ENCODE measurements at places on chromosomes 5 and 9. TPM values are rescaled to one million over a fixed set of nuclear protein-coding genes. Genes with fewer than 3 reads are reported as not detected.

- DNase-seq: no peak
- no peaks in the 10 kb centered on the region for H3K27me3 ChIP-seq
- no peak overlapping the region for H3K4me3 ChIP-seq
- H3K27ac ChIP-seq: no peak overlapping the region
- H3K4me1 ChIP-seq: peaks cover 9% of the 10 kb centered on the region
Measured at GRCh38 chr5:6763191-6763590, 50.0 kb downstream of the TENT4A start.

The RNF208 gene
- total RNA-seq: 1.2 TPM

GRCh38 chr5:149938791-149939358 is 5.7 kb downstream of the PDE6A start:
- no peaks in the 10 kb centered on the region for H3K27me3 ChIP-seq
- no peak overlapping the region for H3K4me3 ChIP-seq
- H3K4me1 ChIP-seq: no peaks in the 10 kb centered on the region
- H3K27ac ChIP-seq: peak overlapping the region; percentile 41
- peak; percentile 27 for DNase-seq

- no peak for DNase-seq
- H3K27me3 ChIP-seq: no peaks in the 10 kb centered on the region
- H3K4me3 ChIP-seq: no peak overlapping the region
- no peak overlapping the region for H3K27ac ChIP-seq
Measured at GRCh38 chr5:81145329-81145935, 87.7 kb upstream of the CKMT2 start.

The NR5A1 gene
- total RNA-seq: not detected

DNA sequence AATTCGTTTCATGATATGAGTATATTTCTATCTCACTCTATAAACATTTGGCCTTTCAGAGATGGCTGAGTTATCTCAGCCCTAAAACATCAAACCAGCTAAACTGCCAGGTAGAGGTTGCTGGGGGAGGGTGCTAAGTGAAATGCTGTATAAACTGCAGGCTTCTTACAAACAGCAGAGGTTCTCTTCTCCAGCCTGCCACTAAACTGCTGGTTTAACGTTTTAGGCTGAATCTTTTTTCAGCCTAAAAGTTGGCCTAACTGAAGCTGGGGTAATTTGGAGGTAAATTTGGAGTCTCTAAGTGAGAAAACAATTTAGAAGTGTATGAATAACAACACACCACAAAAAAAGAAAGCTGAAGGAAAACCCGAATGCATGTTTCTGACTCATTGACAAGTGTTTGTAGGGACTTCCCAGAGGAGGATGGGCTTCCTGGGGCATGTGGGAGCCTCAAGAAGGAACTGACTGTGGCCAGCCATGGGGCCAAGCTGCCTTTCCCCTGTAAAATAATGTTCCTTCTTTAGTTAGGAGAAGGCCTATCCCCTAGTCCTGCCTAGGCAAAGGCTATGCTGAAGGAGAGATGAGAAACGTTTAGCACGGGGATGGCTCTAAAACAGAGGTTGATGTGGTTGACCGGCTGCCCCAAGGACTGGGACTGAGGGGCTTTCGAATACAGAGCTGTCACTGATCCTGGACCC is 44.3 kb downstream of the SLC28A3 start:
- H3K4me1 ChIP-seq: no peaks in the 10 kb centered on the region
- no peak overlapping the region for H3K27ac ChIP-seq

The ELOVL7 gene
- 1.0 TPM for total RNA-seq

DNA sequence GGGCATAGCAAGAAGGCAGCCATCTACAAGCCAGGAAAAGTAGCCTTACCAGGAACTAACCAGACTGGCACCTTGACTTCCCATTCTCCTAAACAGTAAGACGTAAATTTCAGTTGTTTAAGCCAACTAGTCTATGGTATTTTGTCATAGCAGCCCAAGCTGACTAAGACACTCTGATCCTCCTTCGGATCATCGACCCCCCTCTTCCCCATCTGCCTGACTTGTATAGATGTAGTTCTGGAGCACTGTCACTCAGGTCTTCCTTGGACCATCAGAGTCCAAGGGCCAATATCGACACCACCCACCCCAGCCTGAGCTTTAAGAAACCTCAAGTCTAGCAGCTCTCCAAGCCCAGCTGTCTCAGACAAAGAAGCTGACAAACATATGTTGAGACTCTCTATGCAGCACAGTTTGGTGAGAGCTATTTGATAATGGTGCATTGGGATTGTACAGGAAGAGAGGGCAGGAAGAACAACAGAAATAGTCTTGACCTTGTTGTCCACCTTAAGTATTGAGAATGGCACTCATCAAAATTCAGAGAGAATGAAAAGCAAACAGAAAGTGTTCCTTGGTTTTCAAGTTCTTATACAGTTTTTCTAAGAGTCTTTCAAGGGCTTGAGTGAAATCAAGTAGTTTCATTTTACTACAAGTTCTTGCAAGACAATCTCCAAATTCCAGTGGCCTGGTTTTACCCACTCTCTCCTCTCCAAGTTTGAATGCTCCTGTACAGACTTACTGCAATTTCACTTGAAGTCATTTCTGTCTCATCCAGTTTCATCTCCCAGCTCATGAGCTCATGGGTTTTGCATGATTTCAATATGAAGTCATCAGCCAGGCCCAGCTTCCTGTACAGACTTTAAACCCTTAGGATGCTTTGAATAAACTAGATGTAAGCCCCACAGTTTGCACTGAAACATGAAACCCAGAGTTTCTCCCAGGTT is 122.3 kb upstream of the RAI14 start:
- no peak for DNase-seq
- no peak overlapping the region for H3K27ac ChIP-seq
- no peaks in the 10 kb centered on the region for H3K4me1 ChIP-seq
- H3K36me3 ChIP-seq: no peaks in the 10 kb centered on the region
- H3K27me3 ChIP-seq: no peaks in the 10 kb centered on the region

DNA sequence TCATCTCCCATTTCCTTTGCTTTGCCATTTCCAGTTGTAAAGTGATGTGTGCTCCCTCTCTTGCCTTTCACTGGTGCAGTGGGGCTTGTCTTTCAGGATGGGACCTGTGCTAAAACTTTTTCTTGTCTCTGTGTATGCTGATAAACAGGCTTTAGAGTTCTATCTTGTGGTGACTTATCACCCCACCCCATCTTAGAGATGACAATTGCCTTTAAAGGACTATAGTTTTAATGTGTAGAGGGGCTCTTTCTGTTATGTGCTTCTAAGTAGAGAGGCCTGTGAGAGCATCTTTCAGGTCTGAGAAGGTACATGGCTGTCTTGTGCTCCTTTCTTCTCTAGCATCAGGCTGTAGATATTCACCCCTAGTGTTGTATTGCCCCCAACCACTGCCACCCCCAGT is 21.9 kb downstream of the MAN2A1 start:
- no peak for DNase-seq
- no peaks in the 10 kb centered on the region for H3K27me3 ChIP-seq
- peaks cover 49% of the 10 kb centered on the region for H3K4me1 ChIP-seq
